Stimulated activated CD8-positive, alpha-beta memory T cell treated with anti-CD3 and anti-CD28 coated beads, Interleukin-4, amount 100 ng/mL, for 4 hours (primary cell): ENCODE measurements at places on chromosomes 6 and 20.

GRCh38 chr6:30948811-30949210, 8.0 kb downstream of the MUCL3 start:
- no peak for DNase-seq

GRCh38 chr20:11153819-11154218, 480.0 kb upstream of the JAG1 start:
- no peak for DNase-seq

DNA sequence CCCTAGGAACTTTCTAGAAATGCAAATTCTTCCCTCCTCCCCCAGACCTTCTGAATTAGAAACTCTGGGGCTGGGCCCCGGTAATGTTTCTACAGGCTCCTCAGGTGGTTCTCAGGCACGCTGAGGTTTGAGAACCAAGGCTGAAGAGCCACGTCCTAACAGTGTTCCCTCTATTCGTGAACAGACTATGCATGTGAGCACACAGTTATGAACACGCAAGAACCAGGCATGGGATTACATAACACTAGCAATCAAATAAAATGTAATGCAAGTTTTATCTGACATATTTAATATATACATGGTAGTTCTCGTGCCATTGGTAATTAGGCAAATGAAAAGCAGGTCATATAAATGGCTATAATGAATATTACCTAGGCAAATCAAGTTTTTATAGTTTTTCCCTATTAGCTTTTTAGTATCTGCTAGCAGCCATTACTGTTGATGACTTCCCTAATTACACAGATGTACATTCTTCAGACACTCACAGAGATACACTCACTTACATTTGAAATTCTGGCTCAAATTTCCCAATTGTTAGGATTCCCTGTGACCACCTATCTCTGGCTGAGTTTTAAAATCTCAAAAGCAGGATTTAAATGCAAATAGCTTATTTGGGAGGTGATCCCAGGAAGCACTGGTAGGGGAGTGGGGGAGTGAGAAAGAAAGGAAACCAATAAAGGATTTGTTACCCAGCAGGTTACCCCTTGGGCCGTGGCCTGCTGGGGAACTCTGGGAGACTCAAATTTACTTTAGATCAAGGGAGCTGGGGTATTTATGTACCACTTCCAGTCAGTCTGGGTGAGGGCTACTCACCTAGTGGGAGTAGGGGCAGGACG, 104.1 kb downstream of the TCP11 start:
- DNase-seq: no peak

DNA sequence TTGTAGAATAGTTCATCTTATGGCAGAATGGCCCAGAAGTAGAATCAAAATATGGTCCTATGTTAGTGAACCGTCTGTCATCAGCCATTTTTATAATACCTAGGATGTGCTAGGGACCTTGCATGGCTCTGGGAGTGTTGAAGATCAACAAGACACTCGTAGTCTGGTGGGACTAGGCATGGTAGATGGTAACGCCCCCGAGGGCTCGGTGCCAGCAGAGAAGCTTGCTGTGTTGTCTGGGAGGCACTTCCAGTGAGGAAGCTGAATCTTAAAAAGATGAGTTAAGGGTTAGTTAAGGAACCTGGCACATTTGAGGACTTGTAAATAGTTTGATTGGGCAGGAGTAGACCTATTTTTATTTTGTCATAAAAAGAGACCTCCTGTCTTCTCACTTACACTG, 82.4 kb downstream of the MAP3K4 start:
- DNase-seq: no peak

DNA sequence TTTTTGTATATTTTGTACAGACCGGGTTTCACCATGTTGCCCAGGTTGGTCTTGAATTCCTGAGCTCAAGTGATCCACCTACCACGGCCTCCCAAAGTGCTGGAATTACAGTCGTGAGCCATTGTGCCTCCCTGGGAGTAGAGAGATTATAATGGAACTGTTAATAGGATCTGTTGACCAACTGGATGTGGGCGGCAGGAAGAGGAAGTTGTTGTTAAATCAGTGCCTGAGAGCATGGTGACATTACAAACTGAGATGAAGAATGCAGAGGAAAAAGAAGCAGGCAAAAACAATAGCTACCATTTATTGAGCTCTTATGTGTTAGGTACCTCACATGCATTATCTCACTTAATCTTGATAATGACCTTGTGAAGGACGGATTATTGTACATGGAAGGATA, 9.2 kb upstream of the L3MBTL3 start:
- DNase-seq: no peak

DNA sequence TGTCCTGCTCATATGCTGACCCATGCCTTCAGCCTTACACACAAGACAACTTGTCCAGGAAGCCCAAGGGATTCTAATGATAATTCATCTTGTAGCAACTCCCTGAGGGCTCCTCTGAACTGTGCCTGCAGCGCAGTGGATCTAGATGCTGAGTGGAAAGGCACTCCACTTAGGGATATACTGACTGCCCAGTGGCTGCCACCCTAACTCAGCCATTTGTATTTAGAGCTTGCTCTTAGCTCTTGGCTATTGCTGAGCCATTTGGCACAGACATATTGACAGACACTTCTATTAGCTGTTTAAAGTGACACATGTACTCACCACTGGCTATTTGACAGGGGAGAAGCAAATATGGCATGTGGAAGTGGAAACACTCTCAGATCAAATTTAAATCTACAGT, 278.3 kb upstream of the SGK1 start:
- DNase-seq: no peak

GRCh38 chr6:148657048-148657447, 89.8 kb upstream of the UST start:
- no peak for DNase-seq

DNA sequence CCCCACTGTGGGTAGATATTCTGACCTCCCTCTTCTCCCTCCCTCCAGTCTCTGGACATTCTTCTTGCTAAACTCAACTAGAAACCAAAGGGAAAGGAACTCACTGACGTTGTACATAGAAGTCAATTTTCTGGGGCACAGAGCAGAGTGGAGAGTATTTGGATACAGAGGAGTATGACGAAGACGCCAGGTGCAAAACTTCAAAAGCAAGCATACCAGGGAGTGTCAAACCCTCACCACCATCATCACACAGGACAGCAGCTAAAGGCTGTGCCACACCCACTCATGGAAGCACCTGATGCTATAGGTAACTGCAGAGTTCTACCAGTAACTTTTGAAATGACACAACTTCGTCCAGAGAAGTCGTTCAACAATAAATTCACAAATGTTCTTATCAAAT, 64.8 kb downstream of the FYN start:
- no peak for DNase-seq

- DNase-seq: no peak
These were observed 96.4 kb downstream of the CFAP61 start for GRCh38 chr20:20148779-20149178.

DNA sequence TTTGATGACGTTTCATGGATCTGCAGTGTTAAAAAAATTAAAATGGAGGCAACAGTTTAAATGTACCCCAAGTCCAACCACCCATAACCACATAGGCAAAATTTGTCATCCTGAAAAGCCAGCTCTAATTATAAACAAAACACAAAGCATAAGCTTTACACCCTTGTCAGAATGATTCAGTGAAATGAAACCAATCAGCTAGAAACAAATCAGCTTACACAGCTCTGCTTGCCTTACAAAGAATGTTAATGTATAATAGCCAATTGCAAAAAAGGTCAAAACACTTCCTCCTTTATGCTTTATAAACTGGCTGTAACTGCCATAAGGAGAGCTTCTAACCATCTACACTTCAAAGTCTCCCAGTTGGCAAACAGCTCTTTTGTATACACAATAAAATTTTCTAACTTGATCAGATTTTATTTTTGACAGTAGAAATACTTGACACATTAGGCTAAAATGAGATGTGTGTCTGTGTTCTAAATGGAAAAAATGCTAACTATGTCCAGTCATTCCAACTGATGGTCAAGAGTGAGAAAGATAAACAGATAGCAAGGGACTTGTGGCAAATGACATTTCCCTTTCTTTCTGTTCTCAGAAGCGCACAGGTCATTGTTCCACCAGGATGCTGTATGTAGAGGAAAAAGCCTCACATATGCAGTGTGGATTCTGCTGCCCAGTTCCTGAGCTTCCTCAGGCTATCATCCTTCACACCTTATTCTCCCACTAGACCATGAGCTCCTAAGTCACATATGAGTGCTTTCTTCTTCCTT, 344.3 kb upstream of the ID4 start:
- DNase-seq: no peak

GRCh38 chr20:44769481-44769863, 23.8 kb downstream of the KCNK15 start:
- no peak for DNase-seq
